NCI-H1417 (cell line): ENCODE measurements at places on chromosomes 6 and 20.
A peak's percentile ranks its signal among the peaks of the same experiment; 100 is the strongest.

GRCh38 chr20:20076297-20077065, 24.1 kb downstream of the CFAP61 start:
- no peak for DNase-seq

GRCh38 chr20:38715646-38716045, 8.6 kb upstream of the SLC32A1 start:
- DNase-seq = peak; percentile 85

- no peak for DNase-seq
These were observed 688.6 kb downstream of the TENT5A start for GRCh38 chr6:81063891-81064290.

GRCh38 chr20:51987812-51988211, 185.5 kb upstream of the SALL4 start:
- no peak for DNase-seq

DNA sequence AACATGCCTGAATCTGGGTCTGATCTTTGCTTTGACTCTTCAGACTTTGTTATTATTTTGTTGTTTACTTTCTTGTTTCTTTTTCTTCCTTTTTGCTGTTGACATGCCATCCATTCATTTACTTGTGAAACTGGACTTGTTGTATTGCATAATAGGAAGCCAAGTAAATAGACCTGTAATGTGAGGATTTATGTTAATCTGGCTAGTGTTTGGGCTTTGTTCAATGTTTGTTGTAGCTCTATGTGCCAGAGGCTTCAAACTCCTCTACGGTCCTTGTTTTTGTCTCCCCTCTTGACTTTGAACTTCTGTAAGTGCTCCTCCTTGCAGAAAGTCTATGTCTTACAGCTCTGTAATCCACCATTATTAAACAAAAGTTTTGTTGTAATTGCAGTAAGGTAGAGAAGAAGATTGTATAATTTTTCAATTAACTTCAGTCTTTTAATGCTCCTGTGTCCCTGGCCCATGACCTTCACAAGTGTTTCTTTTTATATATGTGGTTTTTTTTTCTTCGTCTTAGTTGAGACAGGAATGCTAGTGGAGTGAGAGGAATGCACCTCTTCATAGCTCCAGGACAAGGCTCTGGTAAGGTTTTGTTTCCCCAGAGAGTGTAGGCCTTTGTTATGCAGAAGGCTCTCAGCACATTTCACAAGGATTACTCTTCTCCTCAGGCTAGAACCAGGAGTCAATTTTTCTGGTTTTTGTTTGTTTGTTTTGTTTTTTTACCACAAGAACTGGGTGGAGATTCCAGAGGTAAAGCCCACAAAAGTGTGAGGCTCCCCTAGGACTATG, 1061.8 kb upstream of the CITED2 start:
- DNase-seq = no peak

GRCh38 chr20:40265825-40266533, 423.1 kb downstream of the MAFB start:
- DNase-seq = peak; percentile 44

- no peak for DNase-seq
These were observed 28.7 kb downstream of the KCNK5 start for GRCh38 chr6:39200498-39201020.

DNA sequence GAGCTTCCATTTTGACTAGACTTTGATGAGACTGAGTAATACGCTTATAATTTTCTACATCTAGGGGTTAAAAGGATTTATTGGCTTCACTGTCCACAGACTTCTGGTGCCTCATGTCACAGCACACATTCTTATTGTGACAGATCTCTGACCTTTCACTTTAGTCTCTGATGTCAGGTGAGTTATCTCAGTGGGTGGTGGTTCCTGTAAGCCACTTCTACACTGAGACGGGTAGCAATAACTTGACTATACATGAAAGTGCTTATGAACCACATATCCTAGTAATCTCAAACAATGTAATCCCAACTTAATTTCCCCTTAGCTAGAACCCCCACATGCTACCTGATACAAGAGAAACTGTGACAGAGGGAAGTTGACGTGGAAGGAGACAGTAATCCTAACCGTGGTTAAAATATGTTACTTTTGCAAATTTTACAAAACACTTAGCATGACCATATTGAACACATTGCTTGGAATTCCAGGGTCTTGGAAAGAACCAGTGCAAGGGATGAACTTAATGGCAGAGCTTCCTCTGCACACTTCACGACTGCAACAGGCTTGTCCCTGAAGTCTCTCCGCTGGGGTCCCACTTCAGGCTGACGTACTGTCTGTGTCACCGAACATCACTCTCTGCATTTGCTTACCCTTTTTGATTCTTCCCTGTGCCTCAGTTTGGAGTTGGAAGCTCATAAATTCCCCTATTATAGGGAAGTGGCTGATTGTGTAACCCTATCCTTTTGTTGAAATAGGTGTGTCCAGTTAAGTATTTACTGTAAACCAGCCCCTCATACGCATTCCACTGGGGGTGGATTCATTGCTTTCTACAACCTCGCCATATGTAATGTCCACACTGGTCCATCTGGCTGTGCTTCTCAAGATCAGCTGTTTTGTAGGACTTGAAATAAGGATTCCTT, 6.4 kb upstream of the TRIM40 start:
- no peak for DNase-seq

DNA sequence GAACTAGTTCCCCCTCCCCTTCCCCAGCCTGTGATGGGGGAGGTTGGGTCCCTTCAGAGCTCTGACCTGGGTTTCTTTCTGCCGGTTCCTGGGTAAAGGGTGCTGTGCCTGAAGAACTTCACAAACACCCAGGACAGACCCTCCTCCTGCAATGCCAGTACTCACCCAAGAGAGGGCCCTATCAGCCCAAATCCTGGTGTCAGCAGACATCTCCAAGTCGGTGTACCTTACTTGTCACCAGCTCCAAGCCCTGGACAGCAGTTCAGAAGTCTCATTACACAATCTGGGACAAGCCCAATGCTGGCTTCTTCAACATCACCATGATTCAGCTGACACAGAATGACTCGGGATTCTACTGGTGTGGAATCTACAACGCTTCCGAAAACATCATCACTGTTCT, 467 bp downstream of the TREML4 start:
- DNase-seq = no peak

DNA sequence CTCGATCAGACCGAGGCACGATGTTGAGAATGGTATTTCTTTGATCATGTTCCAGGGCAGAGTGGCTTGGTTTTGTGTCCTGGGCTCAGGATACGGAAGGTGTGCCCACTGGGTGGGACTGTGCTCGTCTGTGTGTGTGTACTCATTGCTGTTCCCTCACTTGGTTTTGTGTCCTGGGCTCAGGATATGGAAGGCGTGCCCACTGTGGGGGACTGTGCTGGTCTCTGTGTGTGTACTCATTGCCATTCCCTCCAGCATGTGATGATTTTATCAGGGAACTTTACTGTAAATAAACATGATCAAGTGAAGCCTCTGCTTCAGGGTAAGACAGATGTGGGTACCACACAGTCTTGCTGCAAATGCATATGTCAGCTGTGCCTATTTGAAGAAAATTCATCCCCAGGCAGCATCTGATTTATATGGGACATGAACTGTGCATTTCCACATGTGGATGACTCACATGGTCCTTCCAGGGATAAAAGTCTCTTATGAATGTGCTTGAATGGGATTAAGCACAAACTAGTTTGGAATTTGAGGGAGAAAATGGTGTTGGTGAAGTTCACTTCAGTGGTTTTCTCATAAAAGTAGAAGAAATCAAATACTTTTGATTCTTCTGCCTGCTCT, 274.3 kb downstream of the QKI start:
- no peak for DNase-seq

- no peak for DNase-seq
These were observed 17.5 kb downstream of the NCR2 start for GRCh38 chr6:41352907-41353306.

GRCh38 chr6:20364327-20364726, 37.4 kb upstream of the E2F3 start:
- no peak for DNase-seq

DNA sequence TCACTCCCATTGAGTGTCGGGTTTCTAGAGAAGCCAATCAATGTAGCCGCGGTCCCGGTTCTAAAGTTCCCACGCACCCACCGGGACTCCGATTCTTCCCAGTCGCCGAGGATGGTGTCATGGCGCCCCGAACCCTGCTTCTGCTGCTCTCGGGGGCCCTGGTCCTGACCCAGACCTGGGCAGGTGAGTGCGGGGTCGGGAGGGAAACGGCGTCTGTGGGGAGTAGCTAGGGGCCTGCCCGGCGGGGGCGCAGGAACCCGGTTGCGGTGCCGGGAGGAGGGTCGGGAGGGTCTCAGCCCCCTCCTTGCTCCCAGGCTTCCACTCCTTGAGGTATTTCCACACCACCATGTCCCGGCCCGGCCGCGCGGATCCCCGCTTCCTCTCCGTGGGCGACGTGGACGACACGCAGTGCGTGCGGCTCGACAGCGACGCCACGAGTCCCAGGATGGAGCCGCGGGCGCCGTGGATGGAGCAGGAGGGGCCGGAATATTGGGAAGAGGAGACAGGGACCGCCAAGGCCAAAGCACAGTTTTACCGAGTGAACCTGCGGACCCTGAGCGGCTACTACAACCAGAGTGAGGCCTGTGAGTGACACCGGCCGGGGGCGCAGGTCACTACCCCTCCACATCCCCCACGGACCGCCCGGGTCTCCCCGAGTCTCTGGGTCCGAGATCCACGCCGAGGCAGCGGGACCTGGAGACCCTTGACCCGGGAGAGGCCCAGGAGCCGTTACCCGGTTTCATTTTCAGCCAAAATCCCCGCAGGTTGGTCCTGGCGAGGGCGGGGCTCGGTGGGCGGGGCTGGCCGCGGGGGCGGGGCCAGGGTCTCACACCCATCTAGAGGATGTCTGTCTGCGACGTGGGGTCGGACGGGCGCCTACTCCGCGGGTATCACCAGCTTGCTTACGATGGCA, 35.2 kb upstream of the HLA-G start:
- DNase-seq = no peak

GRCh38 chr6:62285612-62286469, at the start of gene KHDRBS2:
Gene KHDRBS2 (minus strand): TSS chr6:62286225.
- DNase-seq = peak; percentile 95

- peak; percentile 88 for DNase-seq
These were observed at the start of gene GPR6 for GRCh38 chr6:109978174-109979032. Gene GPR6 (plus strand): TSS chr6:109978311. CDS start chr6:109979113, 802 bp downstream.

- DNase-seq = no peak
These were observed 407.1 kb upstream of the RUNX2 start for GRCh38 chr6:44920952-44921491.

- peak; percentile 82 for DNase-seq
These were observed 109.0 kb downstream of the MCHR2 start for GRCh38 chr6:99885051-99885450.

DNA sequence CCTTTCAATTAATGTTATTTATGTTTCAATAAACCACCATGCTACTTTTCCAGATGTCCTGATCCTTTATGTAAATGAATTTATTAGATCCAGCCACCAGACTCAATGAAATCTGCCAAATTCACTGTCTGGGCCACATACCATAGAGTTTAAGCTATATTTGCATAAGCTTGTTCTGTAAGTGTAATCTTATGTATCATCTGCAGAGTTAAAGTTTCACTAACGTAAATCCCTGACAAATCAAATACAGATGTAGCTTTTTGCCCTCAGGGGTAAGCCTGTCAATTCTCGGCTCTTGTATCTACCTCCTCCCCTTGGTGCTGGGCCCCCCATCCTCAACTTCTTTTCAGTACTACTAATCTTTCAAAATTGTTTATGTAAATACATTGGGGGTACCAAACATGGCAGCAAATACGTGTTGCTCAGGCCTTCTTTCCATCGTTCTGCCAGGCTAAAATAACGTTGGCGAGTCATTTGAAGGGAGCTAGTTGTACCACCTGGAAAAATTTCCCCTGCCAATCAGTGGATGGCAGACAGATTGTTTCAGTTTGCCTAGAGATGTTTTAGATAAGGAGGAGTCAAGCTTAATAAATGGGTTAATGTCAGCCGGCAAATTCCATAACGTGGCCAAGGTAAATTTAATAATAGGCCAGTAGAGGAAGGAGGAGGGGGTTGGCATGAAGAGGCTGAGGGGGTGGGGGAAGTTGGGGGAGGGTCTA, 79.6 kb downstream of the RPS12 start:
- no peak for DNase-seq

DNA sequence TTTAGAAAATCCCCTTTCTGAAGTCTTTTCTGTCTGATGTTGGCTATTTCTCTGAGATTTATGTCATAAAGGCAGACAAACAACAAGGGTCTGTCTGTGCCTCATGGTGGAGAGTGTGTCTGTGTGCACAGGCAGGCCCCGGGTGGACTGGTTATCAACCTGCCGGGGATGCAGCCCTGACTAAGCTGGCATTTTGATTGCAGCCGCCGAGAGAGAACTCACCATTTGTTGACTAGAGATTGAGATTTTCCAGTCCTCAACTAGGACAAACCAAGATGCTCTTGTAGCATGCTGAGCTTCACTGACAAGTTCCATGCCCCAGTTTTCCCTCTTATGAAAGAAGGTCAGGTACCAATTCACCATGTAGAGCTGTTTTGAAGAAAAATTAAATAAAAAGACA, 363.6 kb upstream of the CNR1 start:
- no peak for DNase-seq

- no peak for DNase-seq
These were observed 131.8 kb downstream of the CFAP61 start for GRCh38 chr20:20184149-20184548.

DNA sequence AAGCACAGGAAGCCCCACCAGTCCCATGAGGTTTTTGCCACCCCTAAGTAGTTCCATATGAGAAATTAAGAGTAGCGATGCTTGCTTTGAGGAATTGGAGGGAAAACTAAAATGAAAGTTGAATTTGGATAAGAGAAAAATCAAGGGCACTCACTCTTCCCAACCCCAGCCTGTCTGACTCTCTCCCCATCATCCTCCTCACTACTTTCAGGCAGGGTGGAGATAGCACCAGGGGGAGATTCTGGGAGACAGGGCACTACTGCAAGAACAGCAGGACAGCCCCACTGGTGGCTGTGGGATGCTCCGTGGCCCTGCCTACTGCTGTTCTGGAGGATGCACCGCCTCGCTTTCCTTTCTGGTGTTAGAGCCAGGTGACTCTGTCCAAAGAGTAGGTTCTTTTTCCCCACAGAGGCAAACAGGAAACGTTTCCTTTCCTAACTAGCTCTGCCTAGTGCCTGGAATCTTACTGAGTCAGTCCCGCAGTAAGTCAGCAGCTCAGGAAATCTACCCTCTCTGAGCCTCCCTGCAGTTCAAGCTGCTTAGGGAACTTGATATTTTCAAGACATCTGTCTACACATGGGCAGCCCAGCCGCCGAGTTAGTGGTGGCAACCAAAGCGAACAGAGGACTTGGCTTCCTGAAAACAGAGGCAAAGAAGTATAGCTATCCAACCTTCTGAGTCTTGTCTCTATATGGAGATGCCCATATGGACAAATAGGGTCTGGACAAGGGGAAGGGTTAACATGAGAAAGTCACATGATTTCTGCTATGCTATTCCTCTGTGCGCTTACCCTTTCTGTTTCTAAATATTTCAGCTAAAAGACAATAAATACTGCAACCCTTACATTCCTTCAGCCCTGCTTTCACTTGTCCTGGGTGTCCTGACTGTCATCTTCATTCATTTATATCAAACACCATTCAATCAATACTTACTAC, 11.4 kb downstream of the HLA-E start:
- DNase-seq = no peak

- no peak for DNase-seq
These were observed 28.5 kb downstream of the SLX4IP start for GRCh38 chr20:10463622-10464021.
